Myocyte (in vitro differentiated cells): ENCODE measurements at places on chromosomes 1 and 21.

DNA sequence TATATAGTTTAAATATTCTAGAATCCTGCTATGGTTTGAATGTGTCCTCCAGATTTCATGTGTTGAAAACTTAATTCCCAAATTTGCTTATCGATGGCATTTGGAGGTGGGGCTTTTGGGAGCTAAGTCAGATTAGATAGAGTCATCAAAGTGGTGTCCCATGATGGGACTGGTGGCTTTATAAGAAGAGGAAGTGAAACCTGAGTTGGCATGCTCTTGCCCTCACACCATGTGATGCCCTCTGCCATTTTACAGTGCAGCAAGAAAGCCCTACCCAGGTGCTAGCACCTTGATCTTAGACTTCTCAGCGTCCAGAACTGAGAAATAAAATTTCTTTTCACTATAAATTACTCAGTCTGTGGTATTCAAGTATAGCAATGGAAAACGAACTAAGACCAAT is 111.3 kb downstream of the TGFB2 start:
- DNase-seq: no peak

DNA sequence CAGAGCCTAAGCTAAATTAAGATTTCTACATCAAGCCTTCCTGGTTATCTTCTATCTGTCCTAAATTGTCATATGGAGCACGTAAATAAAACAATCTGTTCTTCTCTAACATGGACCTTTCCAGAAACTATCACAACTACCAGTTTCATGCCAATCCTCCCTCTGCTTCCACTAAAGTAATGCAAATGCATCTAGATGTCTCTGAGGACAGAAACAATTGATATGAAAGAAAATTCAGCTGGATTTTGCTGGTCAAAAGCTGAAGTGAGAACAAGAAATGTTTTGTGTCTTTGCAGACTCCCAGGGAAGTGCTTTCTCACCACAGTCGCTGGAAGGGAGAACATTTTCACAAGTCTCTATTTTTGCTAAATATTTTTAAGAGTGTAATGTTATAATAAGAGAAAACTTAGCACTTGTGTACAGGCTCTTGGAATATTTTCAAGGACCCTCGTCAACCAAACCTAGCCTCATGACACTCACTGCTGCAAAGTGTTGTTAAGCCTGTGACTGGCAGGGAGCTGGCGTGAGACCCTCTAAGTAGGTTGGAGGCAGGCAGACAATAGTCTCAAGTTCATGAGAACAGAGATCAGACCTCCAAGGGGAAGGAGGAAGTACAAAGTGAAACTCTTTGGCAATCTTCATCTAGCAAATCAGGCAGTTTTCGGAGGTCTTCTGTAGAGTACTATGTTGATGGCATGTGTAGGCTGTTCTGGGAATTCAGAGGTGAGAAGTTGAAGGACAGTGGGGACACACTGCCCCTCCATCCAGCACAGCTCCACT is 38.8 kb downstream of the DNASE2B start:
- DNase-seq: no peak

GRCh38 chr1:228850141-228851100 is 115.1 kb downstream of the RHOU start:
- DNase-seq: no peak

GRCh38 chr1:29642519-29642918 is 406.2 kb downstream of the PTPRU start:
- no peak for DNase-seq

DNA sequence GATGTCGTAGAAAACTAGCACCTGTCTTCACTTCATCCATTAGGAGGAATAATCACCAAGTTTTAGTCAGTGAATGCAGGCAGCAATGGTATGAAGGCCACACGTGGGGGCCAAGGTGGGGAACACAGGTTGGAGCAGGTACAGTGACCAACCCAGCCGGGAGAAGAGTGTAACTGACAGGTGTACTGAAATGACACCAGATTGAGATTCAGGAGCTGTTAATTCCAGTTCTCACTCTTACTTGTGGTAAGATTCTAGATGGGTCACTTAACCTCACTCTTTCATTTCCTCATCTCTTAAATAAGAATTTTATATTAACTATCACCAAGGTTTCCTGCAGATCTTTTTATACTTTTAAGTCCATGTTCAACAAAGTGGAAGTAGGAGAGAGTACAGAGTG is 206.2 kb upstream of the PTBP2 start:
- no peak for DNase-seq

GRCh38 chr1:209829716-209830115 is 1.9 kb downstream of the UTP25 start:
- no peak for DNase-seq

DNA sequence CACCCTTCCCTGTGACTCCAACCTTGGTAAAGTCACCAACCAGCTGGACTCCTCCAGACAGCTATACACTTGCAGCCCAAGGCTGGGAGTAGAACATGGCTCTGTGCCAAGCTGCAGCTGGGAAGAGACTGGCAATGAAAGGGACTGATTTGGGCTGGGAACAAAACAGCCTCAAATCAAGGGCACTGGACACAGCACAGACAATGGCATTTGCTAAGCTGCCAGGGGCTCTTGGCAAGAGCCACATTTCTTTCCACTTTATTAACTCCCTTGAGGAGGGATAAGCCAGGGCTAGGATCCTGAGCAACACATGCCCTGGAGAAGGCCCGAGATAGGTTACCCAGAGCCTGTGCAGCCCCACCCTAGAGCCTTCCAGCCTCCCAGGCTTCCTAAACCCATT is 12.0 kb downstream of the SYT11 start:
- DNase-seq: peak; percentile 63

DNA sequence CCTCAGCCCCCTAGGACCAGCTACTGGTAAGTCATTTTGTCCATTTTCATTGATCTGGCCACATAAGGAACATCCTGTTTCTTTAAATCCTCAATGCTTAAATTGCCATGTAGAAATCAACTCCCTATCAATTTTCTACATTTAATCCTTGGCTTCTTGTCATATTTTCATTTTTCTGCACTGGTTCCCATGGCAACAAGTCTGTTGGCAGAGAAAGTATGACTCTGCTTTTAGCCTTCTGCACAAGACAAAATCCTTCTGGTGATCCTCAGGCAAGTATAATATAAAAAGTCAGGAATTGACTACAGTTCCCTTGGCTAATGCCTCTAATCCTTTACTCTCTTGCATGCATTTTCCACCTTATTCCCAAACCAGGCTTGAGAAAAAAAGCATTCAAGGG is 65.0 kb downstream of the LRRC40 start:
- peak; percentile 74 for DNase-seq

DNA sequence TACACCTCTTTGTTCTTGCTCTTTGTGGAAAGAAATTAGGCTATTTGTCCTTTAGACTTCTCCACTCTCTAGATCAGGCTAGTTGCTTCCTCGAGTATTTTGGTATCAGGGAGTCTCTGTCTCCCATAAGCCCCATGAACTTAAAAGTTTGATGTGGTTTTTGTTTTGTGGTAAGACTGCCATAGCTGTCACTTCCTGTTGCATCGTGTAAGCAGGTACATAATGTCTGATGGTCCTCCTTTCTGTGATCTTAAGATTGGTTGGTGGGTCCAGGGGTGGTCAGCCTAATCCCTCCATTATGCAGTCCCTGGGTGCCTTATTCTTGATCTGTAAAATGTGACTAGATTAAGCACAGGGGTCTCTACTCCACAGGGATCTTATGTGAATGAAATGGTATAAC is 23.1 kb downstream of the CD53 start:
- DNase-seq: no peak

- DNase-seq: no peak
Observed at GRCh38 chr1:230753191-230753585, 6.0 kb downstream of the CAPN9 start.

DNA sequence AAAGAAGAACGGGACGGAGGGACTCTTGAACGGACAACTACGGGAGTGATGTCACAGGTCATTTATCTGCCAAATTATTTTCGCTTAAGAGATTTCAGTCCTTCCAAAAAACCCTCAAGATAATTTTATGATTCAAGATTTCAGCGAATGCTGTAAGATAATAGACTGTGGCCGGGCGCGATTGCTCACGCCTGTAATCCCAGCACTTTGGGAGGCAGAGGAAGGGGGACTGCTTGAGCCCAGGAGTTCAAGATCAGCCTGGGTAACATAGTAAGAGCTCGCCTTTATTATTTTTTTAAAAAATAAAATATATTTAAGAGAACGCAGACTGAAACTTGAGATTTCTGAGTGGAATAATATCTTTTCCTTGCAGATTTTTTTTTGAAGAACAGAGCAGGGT is 609 bp downstream of the RWDD2B start:
- peak; percentile 20 for DNase-seq

DNA sequence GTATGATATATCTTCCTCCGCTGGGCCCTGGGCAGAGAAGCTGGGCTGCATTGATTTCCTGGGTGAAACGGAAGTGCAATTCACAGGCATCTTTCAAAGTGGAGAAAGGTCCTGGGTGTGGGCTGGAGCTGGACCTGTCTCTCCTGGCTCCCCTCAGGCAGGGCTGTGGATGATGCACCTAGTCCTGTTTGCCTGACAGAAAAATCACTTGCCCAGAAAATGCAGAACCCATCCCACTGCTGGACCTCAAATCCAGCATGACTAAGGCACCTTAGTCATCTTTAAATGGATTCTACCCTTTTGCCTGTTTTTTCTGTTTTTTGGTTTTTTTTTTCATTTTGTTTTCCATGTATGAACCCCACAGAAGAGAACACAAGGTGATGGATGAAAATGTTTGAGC is 49.7 kb downstream of the MYSM1 start:
- DNase-seq: no peak

GRCh38 chr1:157277281-157277680 is 139.1 kb upstream of the ETV3 start:
- DNase-seq: no peak

DNA sequence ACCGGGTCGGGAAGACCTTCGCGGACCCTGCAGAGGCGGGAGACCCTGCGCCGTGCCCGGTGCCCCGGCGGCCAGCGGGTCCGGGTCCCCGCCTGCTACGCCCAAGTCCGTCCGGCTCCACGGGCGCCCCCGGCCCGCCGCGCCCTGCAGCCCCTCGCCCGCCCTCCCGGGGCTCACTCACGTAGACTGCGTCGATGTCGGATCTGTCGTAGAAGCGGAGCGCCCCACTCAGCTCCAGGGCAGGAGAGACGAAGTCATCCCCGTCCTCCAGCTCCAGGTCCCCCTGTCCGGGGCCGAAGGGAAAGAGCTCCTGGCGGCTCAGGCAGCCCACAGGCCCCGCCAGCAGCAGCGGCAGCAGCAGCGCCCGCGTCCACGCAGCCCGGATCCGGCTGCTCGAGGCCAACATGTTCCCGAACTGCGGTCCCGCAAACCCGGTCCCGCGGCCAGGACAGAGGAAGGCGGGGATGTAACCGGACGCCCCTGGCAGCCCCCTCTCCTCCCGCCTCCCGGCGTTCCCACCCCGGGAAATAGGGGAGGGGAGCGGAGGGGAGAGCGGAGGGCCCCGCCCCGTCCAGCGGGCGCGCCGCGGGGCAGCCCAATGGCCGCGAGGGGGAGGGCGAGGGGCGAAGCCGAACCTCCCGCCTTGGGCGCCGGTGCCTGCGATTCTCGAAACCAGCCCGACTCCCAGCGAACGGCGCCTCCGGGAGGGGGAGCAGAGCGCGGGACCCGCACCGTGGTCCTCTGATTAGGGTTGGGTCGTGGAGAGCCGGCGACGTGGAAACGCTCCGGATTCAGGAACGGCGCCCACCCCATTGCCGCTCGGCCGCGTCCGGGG is at the start of gene NID1:
NID1 (minus strand) TSS at position 417 of the 835 bp plus-strand sequence; CDS start at position 406, 11 bp downstream.
- DNase-seq: peak; percentile 83

- DNase-seq: no peak
Observed at GRCh38 chr1:962381-963300, 2.3 kb downstream of the KLHL17 start.

GRCh38 chr1:15220024-15220392 is 27.0 kb upstream of the FHAD1 start:
- no peak for DNase-seq

GRCh38 chr1:215132156-215132555 is 49.6 kb downstream of the KCNK2 start:
- no peak for DNase-seq

GRCh38 chr1:73593804-73594203 is 604.2 kb downstream of the LRRIQ3 start:
- peak; percentile 3 for DNase-seq

DNA sequence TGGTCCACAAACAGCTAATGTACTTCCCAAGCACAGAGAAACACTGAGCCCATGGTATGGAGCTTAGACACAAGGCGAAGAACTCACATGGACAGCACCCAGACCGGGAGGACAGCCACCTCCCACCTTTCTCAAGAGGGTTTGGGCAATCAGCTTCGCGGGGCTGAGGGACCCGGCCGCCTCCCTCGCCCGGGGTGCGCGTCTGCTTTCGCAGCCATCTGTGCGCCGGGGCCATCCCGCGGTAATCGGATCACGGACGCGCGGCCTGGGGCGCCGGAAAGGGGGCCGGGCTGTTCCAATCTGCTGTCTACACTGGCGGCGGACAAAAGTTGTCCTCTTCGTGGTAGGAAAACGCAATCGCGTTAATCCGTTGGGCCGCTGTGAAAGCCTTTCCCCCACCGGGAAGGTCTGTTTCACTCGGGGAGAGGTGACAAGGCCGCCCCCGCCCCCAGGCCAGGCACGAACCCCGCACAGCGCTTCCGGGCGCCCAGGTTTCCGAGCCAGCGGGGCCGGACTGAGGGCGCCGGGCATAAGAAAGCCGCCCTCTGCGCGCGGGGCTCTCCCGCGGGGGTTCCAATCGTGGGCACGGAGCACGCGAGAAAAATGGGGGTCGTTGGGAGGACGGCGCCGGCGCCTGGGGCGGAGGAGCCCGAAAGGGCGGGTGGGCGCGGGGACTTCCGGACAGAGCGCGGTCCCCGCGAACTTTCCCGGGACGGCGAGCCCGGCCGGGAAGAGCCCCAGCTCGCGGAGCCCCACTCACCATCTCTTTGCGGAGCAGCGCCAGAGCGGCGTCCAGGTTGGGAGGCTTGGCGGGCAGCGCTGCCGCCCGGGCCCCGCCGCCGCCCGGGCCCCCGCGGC is 664 bp downstream of the FAM89A start:
- peak; percentile 11 for DNase-seq

GRCh38 chr1:173140733-173141132 is 66.4 kb downstream of the TNFSF4 start:
- no peak for DNase-seq

DNA sequence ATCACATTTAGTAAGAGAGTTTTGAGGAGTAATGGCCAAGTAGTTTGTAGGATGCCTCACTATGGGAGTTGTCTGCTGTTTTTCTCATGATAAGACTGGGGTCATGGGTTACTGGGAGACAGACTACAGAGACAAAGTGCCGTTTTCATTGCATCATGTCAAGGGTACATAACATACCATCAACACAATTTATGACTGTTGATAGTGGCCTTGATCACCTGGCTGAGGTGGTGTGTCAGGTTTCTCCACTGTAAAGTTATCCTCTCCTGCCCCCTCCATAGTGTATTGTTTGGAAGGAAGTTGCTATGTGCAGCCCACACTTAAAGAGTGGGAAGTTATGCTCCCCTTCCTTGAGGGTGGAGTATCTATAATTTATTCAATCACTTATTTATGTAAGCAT is 263.5 kb upstream of the POU3F1 start:
- DNase-seq: no peak
